Posterior vena cava (tissue), 2 donors: ENCODE measurements at places on chromosomes 2 and 18. TPM values are rescaled to one million over a fixed set of nuclear protein-coding genes. Genes with fewer than 3 reads are reported as not detected.

PARD3B gene
- total RNA-seq, result 37.0 TPM

GPR45 gene
- total RNA-seq, result not detected

GAL3ST2 gene
- total RNA-seq, result not detected

CPO gene
- 0.24 TPM for total RNA-seq

CHMP1B gene
- total RNA-seq, result 44.4 TPM

TGFA gene
- total RNA-seq, result 1.4 TPM

FAM237A gene
- total RNA-seq, result not detected

FHOD3 gene
- total RNA-seq, result 29.8 TPM

PLB1 gene
- total RNA-seq, result 9.5 TPM

ACVR1C gene
- 0.19 TPM for total RNA-seq

NAT8 gene
- total RNA-seq, result not detected

GREB1 gene
- total RNA-seq, result 7.4 TPM

DLGAP1 gene
- total RNA-seq, result 0.32 TPM

DNA sequence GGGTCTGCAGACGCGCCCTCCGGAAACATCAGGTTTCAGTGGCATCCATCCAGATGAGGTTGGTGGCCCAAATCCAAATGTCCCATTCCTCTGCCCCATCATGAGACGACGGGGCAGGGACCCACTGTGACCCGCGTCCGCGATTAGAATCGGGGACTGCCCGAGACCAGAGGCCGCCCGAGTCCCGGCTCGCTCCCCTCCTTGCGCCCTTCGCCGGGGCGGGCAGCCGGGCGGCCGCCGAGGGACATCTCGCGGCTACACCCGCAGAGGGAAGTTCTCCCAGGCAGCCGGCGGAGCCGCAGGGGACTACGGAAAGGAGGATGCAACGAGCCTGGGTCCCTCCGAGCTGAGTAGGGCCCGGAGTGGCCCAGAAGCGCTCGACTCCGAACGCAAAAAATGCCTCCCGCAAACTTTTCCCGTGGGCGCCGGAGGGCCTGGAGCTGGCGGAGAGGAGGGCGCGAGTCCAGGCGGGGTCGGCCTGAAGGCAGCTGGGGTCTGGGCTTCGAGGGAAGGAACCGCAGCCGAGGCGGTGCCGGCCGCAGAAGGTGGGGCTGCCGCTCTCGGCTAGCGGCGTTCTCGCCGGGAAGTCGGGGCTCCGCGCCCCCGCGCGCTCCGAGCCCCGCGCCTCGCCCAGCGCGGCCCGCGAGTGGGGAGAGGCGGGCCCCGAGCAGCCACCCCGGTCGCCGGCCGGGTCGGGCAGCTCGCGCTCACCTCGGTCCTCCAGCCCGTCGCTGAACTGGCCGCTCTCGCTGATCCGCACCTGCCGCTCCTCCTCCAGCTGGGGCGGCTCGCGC lies 580 bp downstream of the TMEM163 start:
- DNase-seq, result peak; percentile 82

DNA sequence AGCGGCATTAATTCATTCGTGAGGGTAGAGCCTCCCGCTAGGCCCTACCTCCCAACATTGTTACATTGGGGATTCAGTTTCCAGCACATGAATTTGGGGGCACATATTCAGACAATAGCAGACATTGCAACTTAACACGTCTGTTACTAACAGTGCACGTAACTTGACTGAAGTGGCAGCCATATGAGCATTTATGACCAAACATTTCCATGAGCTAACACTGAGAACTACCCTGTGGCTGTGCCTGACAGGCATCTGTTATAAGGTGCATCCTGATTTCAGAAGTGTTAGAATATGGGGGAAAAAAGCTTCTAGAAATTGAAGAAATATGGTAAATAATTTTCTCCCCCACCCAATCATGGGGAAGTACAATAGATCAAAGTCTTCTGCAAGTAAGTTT lies 24.5 kb downstream of the MALT1 start:
- no peak for DNase-seq

DNA sequence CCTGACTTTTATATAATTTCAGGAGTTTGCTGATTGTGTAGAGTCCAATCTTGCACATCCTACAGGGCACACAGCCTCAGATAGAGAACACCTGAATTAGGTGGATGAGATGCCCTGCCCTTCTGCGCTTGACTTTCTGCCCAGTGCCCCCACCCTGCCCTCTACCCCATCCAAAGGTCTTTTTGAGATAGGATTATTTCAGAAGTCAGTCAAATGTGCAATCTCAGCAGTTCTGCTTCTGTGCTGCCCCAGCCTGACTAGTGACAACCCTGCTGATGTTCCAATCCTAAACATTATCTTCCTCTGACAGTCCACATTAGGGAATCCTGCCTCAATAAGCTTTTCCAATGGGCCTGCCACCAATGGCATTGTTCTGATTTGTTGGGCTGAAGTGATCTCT lies 411.5 kb downstream of the TGIF1 start:
- DNase-seq, result no peak

GRCh38 chr2:148614322-148615049 lies 30.1 kb upstream of the EPC2 start:
- no peak for DNase-seq

DNA sequence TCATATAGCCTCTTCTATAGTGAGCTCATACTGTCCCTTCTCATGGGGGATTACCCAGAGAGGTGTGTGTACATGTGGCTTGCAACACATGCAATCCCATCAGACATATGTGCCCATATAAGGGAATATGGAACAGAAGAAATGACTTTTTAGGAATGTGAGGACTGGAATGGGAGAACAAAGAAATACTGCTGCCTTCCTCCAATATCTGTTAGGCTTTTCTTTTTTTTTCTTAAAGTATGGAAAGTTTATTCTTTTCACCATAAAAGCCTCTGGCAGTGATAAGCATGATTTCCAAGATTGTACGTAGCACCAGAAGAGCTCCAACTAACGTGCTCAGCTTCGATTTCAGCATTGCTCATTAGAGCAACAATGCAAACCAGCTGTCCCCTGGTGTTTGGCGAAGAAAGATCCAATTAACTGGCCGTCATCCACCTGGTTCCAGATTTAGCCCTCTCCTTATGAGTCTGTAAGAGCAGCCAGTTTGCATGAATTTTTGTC lies 113.6 kb downstream of the ADCYAP1 start:
- DNase-seq, result no peak

DNA sequence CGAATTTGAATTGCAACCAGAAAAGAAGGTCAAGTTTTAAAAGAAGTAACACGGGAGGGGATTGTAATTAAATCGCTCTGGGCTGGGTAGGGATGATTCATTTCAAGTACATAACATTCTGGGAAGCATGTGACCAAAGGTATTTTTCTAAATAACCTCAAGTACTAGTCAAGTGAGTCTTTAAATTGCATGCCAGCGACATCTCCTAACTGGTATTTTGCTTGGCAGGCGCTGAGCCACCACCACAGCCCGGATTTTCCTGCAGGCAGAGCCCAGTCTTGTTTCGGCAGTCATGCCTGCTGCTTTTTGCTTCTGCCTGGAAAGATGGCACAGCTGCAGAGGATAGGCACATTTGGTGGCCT lies 33.7 kb upstream of the NPAS2 start:
- DNase-seq, result no peak

DNA sequence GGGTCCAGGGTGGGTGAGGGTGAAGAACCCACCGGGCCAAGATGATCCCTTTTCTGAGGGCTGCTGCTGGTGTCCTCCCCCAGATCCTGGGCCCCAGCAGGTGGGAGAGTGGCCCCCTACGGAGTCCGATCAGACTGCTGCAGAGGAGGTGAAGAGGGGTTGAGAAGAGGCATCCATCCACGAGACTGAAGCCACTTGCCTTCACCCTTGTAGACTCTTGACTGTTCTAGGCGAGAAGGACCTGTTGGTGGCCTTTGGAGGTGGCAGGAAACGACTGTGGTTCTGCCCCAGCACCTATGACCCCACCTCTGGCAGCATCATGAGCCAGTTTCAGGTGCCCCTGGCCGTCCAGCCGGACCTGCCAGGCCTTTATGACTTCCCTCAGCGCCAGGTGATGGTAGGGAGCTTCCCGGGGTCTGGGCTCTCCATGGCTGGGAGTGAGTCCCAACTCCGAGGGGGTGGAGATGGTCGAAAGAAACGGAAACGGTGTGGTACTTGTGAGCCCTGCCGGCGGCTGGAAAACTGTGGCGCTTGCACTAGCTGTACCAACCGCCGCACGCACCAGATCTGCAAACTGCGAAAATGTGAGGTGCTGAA lies 1.5 kb downstream of the TET3 start:
- DNase-seq, result no peak

GRCh38 chr2:36427790-36428243 lies 72.2 kb downstream of the CRIM1 start:
- DNase-seq, result no peak

DNA sequence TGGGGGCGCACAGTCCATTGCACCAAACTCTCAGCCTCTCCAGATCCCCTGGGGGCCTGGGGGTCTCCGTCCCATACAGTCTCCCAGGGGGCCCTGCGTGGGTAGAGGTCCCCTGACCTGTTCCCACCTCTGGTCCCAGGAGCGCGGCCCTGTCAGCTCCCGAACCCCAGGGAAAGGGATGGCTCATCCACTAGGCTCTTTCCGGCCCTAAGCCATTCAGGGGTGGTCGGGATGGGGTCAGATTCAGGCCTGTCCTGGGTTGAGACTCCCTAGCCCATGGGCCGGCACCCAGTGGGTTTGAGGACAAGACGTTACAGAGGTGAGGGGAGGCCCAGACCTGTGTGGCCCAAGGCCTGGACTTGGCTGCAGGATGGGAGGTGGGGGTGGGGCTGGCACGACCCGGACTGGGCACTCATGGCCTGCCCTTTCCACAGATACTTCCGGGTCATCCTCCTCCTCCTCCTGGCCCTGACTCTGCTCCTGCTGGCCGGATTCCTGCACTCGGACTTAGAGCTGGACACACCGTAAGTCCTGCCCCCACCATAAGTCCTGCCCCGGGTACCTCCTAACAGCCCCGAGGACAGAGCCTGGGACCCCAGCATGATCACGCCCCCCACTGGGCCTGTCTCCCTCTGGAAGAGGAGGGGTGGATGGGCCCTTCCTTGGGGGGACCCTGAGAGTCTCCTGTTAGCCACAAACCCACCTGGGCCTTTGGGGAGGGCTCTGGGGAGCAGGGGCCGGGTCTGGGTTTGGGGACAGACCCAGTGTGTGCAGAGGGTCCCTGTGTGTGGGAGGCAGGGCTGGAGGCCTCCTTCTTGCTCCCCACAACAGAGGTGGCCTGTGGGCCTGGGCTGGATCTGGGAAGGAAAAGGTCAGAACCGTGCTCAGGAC lies 10.1 kb upstream of the NEU4 start:
- DNase-seq, result peak; percentile 76

DNA sequence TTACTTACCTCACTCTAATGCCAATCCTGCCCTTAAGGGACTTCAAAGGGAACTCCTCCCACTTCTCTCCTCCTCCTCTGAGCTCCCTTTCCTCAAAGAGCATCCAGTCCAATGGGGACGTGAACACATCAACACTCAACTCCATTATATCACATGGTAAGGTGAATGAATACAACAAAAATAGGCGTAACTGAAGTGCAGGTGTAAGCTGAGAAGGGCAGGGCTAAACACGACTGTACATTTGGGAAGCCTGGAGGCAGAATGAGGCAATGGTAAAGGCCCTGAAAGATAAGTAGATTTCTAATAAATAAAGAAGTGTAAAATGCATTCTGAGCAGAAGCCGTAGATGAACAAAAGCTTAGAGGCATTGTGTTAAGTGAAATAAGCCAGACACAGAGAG lies 226.1 kb upstream of the TRIB2 start:
- DNase-seq, result no peak

- DNase-seq, result no peak
Measured at GRCh38 chr2:216071111-216071851, 10.3 kb downstream of the PECR start.

- DNase-seq, result no peak
Measured at GRCh38 chr2:46461709-46462171, 17.6 kb upstream of the TMEM247 start.

DNA sequence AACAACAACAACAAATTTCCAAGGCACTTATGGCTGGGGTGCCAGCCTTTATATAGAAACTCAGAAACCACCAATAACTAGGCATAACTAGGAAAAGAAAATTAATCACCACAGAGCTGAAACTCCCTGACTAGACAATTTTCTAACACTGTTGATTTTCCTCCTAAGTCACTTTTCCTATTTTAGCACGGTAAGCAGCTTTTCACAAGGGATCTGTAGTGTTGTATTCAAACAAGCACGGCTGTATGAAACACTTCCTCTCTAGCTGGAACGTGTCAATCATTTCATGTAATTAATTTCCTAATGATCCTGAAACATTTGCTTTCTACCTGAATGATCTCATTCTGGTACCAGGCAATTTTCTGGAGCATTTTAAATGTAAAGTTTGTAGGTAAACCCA lies 645.0 kb downstream of the IRS1 start:
- DNase-seq, result no peak

- DNase-seq, result no peak
Measured at GRCh38 chr2:240600451-240600961, 14.0 kb downstream of the CAPN10 start.

GRCh38 chr2:98158305-98158704 lies 71.3 kb downstream of the VWA3B start:
- no peak for DNase-seq

GRCh38 chr18:61159246-61159645 lies 174.0 kb upstream of the CDH20 start:
- no peak for DNase-seq

- no peak for DNase-seq
Measured at GRCh38 chr2:34188464-34189303, 589.6 kb upstream of the FAM98A start.

- no peak for DNase-seq
Measured at GRCh38 chr18:77481541-77481940, 231.9 kb downstream of the GALR1 start.

- DNase-seq, result no peak
Measured at GRCh38 chr2:69764286-69765095, 22.6 kb downstream of the ANXA4 start.

- DNase-seq, result no peak
Measured at GRCh38 chr18:25599443-25599842, 247.5 kb upstream of the ZNF521 start.

GRCh38 chr2:118387509-118387908 lies 299.2 kb downstream of the INSIG2 start:
- no peak for DNase-seq

DNA sequence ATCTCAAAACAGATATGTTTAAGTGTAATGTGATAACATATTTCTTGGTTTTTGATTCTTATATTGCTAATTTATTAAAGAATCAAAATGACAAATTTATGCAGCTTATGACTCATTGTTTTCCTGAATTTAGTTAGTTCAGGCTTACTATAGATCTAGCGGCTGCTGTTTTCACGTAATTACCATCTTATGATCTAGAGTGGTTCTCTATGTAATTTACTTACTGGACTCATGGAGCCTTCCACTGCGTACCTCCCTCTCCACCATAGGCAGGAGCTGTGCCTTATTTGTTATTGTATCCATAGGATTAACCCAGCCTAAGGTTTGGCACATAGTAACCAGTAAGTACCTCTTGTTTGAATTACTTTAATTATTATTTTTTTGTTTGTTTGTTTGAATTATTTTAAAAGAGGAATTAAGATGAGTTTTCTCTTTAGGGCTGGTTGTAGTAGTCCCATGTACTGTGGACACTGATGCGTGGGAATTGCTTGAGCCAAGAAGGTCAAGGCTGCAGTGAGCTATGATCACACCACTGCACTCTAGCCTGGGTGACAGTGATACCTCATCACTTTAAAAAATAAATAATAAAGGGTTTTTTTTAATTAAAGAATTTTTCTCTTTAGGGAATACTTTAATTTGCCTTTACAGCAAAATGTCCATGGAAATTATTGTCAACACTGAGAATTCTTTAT lies 165.5 kb downstream of the PHLPP1 start:
- DNase-seq, result no peak
